ENCODE measurements at places on chromosomes 12 and 14. TPM values are rescaled to one million over a fixed set of nuclear protein-coding genes. Genes with fewer than 3 reads are reported as not detected.

DNA sequence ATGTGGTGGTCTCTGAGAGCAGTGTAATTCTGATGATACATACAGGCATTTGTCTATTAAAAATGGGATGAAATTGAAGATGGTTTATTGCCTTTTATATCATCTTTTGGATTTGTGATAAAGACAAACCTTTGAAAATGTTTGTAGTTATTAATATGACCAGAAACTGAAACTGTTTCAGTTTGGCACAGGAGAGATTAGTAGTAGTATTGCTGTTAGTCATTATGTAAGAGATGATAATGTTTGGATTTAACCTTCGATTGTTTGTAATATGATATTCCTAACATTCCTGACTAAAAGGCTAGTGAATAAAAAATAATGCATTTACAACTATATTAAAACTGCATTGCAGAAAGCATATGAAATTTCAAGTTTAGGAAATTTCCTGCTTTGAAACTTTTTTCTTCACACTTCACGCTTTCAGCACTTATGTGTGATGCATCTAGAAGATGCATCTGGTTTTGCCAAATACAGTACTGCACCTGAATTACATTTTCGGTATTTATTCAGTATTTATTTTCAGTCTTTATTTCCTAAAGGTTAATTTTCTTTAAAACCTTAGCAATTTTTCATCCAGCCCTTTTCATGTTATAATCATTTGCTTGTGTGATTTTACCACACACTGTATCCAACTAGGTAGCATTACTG is 25.5 kb downstream of the ADIPOR2 start:
- H3K27ac ChIP-seq: no peak overlapping the region
- peaks cover 5% of the 10 kb centered on the region for H3K4me1 ChIP-seq
- H3K36me3 ChIP-seq: peaks cover 47% of the 10 kb centered on the region
- H3K4me3 ChIP-seq: no peak overlapping the region
- no peaks in the 10 kb centered on the region for H3K27me3 ChIP-seq

DNA sequence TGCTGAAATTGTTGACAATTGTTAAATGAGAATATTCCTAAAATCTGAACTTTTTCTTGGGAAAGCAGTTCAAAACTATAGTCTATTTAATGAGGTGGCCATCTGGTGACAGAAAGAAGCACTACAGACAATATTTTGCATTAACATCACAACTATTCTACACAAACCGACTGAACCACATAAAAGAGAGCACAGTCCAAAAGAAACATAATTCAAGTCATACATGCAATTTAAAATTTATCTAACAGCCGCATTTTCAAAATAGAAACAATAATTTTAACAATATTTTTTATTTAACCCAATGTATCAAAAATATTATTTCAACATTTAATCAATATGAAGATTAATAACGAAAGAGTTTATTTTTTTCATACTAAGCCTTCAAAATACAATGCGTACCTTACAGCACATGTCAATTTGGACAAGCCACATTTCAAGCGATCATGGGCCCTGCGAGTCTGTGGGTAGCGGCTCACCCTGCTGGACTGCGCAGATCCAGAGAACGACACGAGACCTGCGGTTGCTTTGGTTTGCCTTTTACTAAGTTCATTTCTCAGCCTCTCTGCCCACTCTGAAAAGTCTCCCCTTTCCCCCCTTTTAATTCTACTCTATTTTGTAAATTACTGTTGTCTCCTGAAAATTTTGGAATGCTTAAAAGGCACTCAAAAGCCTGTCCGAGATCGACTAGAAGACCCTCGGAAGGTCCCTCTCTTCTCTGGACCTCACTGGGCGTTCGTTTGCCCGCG is 947 bp upstream of the LRRC9 start:
- H3K27me3 ChIP-seq: no peaks in the 10 kb centered on the region
- H3K27ac ChIP-seq: peak overlapping the region; percentile 98
- peak overlapping the region; percentile 87 for H3K4me3 ChIP-seq
- H3K4me1 ChIP-seq: peaks cover 10% of the 10 kb centered on the region
- peaks cover 16% of the 10 kb centered on the region for H3K36me3 ChIP-seq

- no peak overlapping the region for H3K4me3 ChIP-seq
- peaks cover 12% of the 10 kb centered on the region for H3K4me1 ChIP-seq
- H3K36me3 ChIP-seq: peaks cover 5% of the 10 kb centered on the region
- H3K27ac ChIP-seq: no peak overlapping the region
- no peak for DNase-seq
These were observed 163.1 kb downstream of the KLHL28 start for GRCh38 chr14:44798386-44799242.

- no peaks in the 10 kb centered on the region for H3K4me1 ChIP-seq
- no peak overlapping the region for H3K27ac ChIP-seq
- H3K4me3 ChIP-seq: no peak overlapping the region
- no peaks in the 10 kb centered on the region for H3K36me3 ChIP-seq
These were observed 306.6 kb upstream of the FKBP4 start for GRCh38 chr12:2488131-2488530.

DNA sequence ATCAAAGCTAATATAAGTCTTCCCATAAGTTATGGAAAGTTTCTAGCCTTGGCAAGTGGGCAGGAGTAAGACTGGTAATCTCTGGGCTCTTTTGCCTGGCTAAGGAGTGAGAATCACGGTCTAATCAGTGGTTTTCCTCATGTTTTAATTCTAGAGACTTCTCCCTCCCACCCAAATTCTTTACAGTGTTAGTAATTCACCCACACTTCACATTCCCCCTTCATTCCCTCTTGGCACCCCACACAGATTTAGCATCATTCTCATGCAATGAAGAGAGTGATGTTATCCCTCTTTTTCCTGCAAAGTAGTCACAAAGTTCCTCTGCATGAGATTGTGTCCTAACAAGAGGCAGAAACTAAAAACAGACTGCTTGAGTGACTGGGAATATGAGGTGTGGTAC is 28.6 kb upstream of the CACNA2D4 start:
- peaks cover 5% of the 10 kb centered on the region for H3K4me1 ChIP-seq
- DNase-seq: no peak
- peak overlapping the region; percentile 72 for H3K27ac ChIP-seq
- H3K27me3 ChIP-seq: no peaks in the 10 kb centered on the region

DNA sequence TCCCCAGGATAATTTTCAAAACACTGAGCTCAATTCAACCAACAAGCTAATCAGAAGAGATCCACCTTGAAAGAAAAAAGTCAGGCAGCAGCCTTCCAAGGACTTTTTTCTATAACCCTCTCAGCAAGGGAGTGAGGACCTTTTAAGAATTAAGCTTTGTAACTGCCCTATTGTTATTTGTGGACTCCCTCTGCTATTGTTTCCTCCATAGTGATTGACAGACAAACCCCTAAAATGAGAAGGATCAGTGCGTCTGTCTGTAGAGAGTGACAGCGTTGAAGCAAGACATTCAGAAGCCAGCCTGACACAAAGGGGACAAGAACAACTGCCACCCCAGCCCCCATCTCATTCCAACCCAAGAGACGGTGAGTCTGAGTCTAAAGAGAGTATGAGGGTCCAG is 30.3 kb upstream of the BTG1 start:
- no peak overlapping the region for H3K4me3 ChIP-seq
- DNase-seq: no peak
- H3K27ac ChIP-seq: peak overlapping the region; percentile 31
- H3K27me3 ChIP-seq: no peaks in the 10 kb centered on the region
- H3K4me1 ChIP-seq: peaks cover 19% of the 10 kb centered on the region

DNA sequence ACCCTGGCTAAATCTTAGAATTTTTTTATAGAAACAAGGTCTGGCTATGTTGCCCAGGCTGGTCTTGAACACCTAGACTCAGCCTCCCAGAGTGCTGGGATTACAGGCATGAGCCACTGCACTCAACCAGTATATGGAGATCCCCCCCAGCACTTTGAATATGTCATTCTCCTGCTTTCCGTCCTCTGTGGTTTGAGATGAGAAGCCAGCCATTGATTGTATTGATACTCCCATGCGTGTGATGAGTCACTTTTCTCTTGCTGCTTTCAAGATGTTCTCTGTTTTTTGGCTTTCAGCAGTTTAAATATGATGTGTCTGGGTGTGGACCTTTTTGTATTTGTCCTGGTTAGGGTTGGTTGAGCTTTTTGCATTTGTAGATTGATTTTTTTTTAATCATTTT is 75.2 kb upstream of the DNM1L start:
- no peak for DNase-seq
- H3K4me1 ChIP-seq: peaks cover 19% of the 10 kb centered on the region
- no peaks in the 10 kb centered on the region for H3K27me3 ChIP-seq
- H3K36me3 ChIP-seq: peaks cover 25% of the 10 kb centered on the region
- peak overlapping the region; percentile 96 for H3K27ac ChIP-seq

DNA sequence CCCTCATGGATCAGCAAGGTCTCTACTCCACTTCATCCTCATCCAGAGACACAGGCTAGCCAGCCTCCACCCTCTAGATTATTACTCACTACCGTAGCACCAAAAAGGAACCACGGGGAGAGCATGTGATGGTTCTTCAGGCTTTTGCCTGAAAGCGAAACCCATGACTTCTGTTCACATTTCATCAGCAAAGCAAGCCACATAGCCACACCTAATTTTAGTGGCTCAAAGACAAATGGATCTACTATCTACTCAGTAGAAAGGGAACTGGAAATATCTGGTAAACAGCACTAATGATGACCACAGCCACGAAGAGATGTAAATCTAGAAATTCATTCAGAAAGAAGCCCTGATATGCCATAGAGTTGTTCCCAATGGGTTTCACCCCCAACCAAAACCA is 51.4 kb downstream of the VCPKMT start:
- H3K27ac ChIP-seq: no peak overlapping the region
- H3K4me1 ChIP-seq: peaks cover 29% of the 10 kb centered on the region
- no peak for DNase-seq
- no peaks in the 10 kb centered on the region for H3K36me3 ChIP-seq
- no peak overlapping the region for H3K4me3 ChIP-seq

GRCh38 chr12:89212339-89212771 is 139.9 kb downstream of the DUSP6 start:
- H3K36me3 ChIP-seq: no peaks in the 10 kb centered on the region
- no peak overlapping the region for H3K4me3 ChIP-seq

GRCh38 chr14:103765526-103765925 is 49.9 kb downstream of the ZFYVE21 start:
- peaks cover 9% of the 10 kb centered on the region for H3K4me1 ChIP-seq
- H3K27ac ChIP-seq: peak overlapping the region; percentile 28
- H3K27me3 ChIP-seq: no peaks in the 10 kb centered on the region
- H3K4me3 ChIP-seq: no peak overlapping the region
- H3K36me3 ChIP-seq: no peaks in the 10 kb centered on the region

GRCh38 chr12:52270541-52271070 is 3.8 kb upstream of the KRT86 start:
- peak; percentile 3 for DNase-seq
- no peaks in the 10 kb centered on the region for H3K27me3 ChIP-seq
- no peaks in the 10 kb centered on the region for H3K4me1 ChIP-seq
- no peaks in the 10 kb centered on the region for H3K36me3 ChIP-seq
- H3K4me3 ChIP-seq: no peak overlapping the region

DNA sequence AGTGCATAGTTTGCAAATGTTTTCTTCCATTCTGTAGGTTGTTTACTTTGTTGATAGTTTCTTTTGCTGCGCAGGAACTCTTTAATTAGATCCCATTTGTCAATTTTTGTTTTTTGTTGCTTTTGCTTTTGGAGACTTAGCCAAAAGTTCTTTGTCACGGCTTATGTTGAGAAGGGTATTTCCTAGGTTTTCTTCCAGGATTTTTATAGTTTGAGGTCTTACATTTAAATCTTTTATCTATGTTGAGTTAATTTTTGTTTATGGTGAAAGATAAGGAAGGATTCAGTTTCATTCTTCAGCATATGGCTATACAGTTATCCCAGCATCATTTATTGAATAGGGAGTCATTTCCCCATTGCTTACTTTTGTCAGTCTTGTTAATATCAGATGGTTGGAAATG is 51.9 kb downstream of the SYNE2 start:
- H3K36me3 ChIP-seq: peaks cover 5% of the 10 kb centered on the region
- no peak overlapping the region for H3K4me3 ChIP-seq
- no peaks in the 10 kb centered on the region for H3K27me3 ChIP-seq
- H3K4me1 ChIP-seq: peaks cover 52% of the 10 kb centered on the region

GRCh38 chr12:681568-682256 is 18.5 kb upstream of the NINJ2 start:
- H3K36me3 ChIP-seq: no peaks in the 10 kb centered on the region
- no peaks in the 10 kb centered on the region for H3K4me1 ChIP-seq
- no peak for DNase-seq
- no peak overlapping the region for H3K27ac ChIP-seq
- H3K27me3 ChIP-seq: no peaks in the 10 kb centered on the region

GRCh38 chr12:1398673-1399072 is 195.7 kb downstream of the FBXL14 start:
- no peaks in the 10 kb centered on the region for H3K27me3 ChIP-seq
- H3K4me1 ChIP-seq: no peaks in the 10 kb centered on the region
- DNase-seq: no peak
- peaks cover 23% of the 10 kb centered on the region for H3K36me3 ChIP-seq
- no peak overlapping the region for H3K27ac ChIP-seq

DNA sequence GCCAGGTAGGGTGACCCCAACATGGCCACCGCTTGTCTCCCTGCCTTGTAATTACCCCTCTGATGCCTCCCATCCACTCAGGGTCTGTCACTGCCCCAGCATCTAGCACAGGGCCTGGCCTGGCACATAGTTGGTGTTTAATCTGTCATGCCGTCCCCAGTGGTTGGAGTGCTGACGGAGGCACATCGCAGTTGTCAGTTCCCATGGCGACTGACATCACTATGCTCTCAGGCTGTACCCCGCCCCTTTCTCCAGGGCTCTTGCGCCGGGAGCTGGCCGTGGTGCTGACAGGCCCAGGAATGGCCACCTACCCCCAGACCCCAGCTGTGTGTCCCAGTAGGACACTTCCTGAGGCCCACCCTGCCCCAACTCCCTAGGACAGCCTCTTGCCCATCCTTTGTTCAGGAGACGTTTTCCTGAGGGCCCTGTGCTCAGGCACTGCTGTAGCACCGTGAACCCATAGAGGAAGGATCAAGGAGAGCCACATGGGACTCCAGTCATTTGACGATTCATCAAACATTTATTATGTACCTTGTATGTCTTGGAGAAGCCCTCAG is 23.0 kb downstream of the FAM222A start:
- H3K27ac ChIP-seq: no peak overlapping the region
- no peak overlapping the region for H3K4me3 ChIP-seq
- H3K4me1 ChIP-seq: peaks cover 34% of the 10 kb centered on the region

DNA sequence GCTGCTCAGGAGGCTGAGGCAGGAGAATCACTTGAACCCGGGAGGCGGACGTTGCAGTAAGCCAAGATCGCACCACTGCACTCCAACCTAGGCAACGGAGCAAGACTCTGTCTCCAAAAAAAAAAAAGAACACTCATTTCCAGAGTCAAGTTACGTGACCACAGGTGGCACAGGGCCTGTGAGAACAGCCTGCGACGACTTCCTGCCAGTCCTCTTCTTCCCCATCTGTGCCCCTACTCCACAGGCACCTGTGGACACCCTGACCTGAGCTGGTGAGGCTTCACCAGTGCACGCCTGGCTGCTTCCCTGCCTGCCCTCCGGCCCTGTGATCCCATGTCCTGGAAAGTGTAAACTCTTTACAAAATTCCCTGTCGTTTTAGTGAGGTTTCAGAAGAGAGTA is 77.7 kb downstream of the PPP2R5C start:
- H3K27me3 ChIP-seq: no peaks in the 10 kb centered on the region
- no peaks in the 10 kb centered on the region for H3K36me3 ChIP-seq
- peak overlapping the region; percentile 93 for H3K27ac ChIP-seq
- peaks cover 25% of the 10 kb centered on the region for H3K4me1 ChIP-seq
- no peak for DNase-seq

The FAM234B gene
- 28.6 TPM for total RNA-seq

The RAD9B gene
- 0.09 TPM for total RNA-seq

The ZFHX2 gene
- 26.2 TPM for total RNA-seq

The DAO gene
- total RNA-seq: 0.17 TPM

The TECPR2 gene
- total RNA-seq: 25.0 TPM

The C12orf50 gene
- not detected for total RNA-seq

The TAS2R13 gene
- total RNA-seq: 0.37 TPM

The OTOGL gene
- 0.39 TPM for total RNA-seq

The LRRK2 gene
- 0.23 TPM for total RNA-seq

All from WTC11 (cell line).